ENCODE measurements at places on chromosomes 7 and 10.

DNA sequence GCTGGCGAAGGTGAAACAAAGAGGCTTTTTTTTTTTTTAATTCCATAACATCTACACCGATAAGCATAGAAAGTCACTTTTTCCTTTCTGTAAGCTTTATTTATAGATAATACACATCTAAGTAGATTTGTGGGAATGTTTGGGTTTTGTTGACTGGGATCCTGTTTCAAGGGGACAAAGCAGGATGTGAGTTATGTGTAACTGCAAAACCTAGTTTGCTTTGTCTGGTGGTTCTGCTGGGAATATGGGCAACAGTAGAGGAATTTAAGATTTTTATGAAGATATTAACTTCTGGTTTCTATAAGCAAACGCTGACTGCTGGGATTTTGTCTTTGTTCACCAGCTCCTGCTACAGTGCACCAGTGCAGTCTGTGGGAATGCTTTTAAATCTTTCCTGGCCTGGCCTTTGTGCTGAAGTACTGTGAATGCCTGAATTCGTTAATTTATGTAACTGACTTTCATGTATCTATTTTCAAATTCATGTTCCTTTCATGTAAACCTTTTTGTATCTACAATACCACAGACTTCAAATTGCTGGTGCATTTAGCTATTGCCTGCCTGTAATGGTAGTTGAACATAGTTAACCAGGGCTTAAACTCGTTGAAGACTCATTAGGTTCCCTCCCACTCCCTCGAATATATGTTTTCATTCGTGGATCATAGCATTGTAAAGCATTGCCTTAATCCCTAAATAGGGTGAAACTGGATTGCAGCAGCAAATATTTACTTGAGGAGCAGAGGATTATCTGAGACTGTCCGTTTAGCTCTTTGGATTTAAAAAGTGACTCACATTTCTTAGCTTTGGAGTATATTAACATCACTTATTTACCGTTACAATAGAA, 1.5 kb downstream of the KLHL7 start:
- no peak for DNase-seq

- DNase-seq, result no peak
Observed at GRCh38 chr10:89888321-89889070, 187.1 kb downstream of the KIF20B start.

DNA sequence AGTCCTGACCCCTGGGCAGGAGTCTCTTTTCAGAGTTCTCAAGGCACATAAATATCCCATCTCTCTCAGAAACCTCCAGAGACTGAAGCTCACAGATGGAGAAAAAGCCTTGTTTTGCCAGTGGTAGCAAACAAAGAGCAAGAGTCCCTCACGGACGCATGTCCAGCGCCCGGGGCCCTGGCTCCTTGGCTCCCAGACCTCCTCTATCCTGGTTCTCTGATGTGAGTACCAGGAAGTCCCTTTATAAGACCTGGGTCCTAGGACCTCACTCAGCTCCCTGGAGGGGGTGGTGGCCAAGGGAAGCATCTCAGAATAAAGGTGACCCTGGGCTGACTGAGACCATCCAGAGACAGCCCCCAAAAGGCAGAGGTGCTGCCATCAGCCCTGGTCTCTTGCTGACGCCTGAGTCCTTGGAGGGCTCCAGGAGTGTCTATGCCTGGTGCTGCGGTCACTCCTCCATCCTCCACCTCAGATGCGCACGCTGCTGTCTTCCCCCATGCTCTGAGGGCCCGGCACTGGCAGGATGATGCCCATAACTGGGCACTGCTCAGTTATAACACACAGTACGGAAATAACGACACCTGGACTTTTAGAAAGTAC, 221.5 kb downstream of the TNS3 start:
- no peak for DNase-seq

GRCh38 chr7:8579661-8580194, 146.3 kb downstream of the NXPH1 start:
- DNase-seq, result no peak

DNA sequence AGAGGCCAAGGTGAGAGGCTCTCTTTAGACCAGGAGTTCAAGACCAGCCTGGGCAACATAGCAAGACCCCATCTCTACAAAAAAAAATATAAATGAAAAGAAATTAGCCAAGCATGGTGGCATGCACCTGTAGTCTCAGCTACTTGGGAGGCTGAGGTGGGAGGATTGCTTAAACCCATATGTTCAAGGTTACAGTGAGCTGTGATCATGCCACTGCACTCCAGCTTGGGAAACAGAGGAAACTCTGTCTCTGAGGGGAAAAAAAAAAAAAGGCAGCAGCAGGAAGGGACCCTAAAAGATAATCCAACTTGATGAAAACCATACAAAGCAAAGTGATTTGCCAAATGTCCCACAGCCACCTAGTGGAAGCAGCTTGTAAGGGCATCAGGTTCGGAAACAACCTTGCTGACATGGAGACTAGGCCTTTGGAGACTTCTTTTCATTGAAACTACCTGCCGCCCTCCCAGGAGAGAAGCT, 15.6 kb upstream of the PBLD start:
- peak; percentile 65 for DNase-seq

- no peak for DNase-seq
Observed at GRCh38 chr7:85068799-85069198, 118.1 kb downstream of the SEMA3D start.

GRCh38 chr10:91061608-91062007, 140.7 kb upstream of the ANKRD1 start:
- DNase-seq, result no peak

GRCh38 chr7:7176406-7177043, 5.8 kb upstream of the C1GALT1 start:
- no peak for DNase-seq

DNA sequence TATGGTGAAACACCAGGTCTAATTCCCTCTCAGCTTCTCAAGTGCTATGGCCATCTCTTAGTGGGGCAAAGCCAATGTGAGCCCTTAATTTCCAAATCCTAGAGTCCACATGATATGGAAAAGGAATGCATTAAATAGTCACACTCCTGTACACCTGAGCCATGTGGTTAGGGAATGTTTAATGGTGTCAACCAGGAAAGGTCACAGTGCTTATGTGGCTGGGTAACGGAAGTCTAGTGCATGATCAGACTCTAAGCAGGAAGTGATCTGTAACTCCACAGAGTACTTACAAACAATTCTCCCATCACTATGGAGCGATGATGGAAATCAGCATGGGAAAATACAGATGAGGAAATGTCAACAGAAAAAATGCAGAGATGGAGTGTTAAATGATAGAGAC, 148.8 kb downstream of the MAGI2 start:
- DNase-seq, result no peak

DNA sequence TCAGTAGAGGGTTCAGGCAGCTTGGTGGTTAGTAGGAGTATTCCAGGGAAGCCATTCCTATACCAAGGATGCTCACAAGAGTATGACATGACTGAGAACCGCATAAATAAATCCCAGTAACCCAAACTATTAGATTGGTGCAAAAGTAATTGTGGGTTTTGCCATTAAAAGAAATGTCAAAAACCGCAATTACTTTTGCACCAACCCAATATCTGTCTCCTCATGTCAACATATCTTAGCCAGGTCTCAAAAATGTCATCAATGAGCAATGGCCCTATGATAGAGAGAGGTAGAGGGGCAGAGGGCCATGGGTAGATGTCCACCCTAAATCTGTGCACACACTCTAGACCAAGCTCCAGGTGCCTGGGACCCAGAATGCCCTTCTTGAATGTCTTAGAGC, 23.6 kb downstream of the NEUROD6 start:
- no peak for DNase-seq

DNA sequence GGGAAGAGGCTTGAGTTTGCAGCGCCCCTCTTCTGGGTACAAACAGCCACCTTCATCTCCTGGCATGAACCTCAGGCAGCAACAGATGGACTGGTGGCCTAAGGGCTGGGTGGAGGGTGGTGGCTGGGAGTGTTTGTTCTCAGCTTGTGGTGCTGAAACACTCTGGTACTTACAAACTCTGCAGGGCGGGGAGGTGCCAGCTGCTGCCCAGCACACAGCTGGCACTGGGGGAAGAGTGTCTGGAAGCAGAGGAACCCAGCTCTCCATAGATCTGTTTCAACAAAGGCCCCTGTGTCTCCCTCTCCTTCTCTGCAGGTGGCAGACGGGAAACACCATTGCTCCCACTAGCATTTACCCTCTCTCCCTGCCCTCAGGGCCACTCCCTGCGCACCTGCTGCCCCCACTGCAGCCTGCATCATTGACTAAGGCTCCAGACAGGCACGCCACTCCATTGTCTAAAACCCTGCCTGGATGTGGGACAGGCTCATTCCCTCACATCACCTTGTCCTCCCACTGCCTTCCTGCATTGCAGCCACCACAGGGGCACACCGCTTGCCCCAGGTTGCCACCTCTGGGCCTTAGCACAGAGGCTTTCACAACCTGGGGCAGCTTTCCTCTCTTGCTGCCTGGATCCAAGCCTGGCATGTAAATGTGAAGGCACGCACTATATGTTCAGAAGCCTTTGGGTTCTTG, 6.5 kb downstream of the ARHGAP22 start:
- DNase-seq, result no peak

GRCh38 chr7:35725280-35725680, 30.3 kb upstream of the HERPUD2 start:
- no peak for DNase-seq

DNA sequence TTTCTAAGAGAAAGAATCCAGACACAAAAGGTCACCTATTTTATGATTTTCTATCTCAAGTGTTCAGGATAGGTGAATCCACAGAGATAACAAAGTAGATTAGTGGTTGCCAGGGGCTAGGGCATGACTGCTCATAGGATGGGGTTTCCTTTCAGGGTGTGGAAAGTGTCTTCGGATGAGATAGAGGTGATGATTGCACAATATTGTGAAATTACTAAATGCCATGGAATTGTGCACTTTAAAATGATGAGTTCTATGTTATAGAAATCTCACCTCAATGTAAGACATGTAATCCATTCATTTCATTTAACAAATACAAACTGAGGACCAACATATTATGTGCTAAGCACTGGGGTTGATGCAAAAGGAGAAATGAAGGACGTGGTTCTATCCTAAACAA, 76.4 kb upstream of the GALNT17 start:
- DNase-seq, result no peak

GRCh38 chr7:74355091-74355490, 65.9 kb downstream of the CLIP2 start:
- DNase-seq, result no peak

All from ELF-1 (cell line).